ENCODE measurements at places on chromosomes 11 and 22.
A peak's percentile ranks its signal among the peaks of the same experiment; 100 is the strongest.

GRCh38 chr11:88950975-88951374, 114.8 kb downstream of the GRM5 start:
- DNase-seq = no peak

GRCh38 chr11:68312117-68312779, at the start of gene LRP5:
Gene LRP5 (plus strand): TSS chr11:68312591. CDS start chr11:68312715, 124 bp downstream.
- DNase-seq = peak; percentile 48

DNA sequence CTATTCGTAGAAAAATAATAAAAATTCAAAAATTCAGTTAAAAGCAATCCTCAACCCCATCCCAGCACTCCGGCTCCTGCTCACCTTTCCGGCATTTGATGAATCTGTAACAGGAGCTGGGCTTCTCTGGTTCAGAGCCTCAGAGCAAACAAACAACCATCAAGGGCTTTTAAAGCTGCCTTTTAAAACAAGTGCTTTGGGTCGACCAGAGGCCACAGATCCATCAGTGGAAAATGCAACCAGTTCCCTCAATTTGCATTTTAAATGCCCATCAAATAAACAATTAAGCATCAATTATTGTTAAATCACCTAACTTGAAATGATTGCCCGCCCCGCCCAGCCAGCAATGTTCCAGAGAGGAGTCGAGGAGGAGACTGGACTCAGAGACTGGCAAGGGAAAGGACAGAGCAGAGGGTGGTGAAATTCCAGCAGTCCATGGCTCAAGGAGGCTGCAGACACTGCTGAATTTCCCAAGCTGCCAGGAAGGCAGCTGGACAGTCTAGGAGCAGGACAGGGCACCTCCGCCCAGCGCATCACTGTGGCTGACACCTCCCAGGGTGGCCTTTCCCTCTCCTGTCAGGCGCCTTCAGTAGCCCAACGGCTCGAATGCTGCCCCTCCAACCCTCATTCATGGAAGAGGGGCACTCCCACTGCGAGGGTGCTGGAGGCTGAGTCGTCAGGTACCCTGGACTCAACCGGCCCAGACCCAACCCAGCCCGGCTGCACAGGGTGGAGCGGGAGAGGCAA, 7.5 kb downstream of the FXYD6 start:
- DNase-seq = no peak

- peak; percentile 51 for DNase-seq
These were observed at the start of gene PAX6 for GRCh38 chr11:31810779-31811647. Gene PAX6 (minus strand): TSS chr11:31811322. CDS start chr11:31806411, 4,911 bp downstream.

DNA sequence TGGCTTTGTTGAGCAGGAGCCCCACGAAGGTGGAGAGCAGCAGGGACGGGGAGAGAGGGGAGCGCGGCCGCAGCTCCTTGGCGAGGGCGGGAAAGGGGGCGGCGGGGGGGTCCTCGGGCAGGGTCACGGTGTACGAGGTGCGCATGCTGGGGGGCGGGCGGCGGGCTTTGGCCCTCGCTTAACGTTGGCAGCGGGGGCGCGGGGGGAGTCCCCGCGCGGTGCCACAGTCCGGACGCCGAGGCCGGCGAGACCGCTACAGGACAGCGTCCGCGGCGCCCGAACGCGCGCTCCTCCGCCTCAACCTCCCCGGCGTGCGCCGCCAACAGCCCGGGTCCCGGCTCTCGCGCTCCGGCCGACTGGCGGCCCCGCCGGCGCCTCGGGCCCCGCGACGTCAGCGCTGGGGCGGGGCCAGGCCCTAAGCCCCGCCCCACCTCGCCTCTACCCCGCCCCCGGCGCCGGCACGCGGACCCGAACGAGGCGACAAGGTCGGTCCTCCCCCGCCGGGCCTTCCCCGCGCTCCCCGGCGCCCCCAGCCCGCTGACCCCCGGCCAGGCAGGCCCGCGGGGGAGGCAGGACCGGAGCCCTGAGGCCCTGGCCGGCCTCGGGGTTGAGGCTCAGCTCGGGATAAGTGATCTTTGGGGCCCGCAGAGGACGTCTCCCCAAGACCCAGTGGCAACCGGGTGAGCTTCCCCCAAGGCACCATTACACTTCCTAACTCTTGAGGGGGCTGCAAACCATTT, 17.5 kb downstream of the USP2 start:
- DNase-seq = peak; percentile 61

DNA sequence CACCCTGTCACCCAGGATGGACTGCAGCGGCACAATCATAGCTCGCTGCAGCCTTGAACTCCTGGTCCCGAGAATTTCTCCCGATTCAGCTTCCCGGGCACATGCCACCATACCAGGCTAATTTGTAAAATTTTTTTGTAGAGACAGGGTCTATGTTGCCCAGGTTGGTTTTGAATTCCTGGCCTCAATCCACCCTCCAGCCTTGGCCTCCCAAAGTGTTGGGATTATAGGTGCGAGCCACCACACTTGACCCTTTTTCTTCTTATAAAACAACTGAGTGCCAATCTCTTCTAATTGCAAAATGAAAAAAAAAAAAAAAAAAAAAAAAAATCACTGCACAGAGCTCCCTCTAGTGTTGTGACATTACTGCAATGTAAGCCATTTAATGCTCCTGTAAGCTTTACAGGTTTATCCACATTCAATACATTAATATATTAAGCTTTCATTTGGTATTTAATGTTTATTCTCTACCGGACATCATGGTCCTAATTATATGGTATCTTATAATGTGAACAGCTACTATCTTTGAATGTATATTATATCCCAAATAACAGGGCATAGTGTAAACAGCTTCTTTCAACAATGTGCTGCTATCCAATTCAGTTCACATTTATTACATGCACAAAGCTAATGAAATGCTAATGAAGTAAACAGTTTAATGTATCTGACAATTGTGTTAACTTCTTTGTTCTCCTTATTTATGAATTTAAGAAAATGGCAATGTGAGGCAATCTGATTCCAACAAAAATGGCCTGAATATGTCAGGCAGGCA, 44.6 kb downstream of the COPB1 start:
- peak; percentile 37 for DNase-seq

GRCh38 chr11:72263361-72263760, 19.4 kb upstream of the PHOX2A start:
- DNase-seq = no peak

DNA sequence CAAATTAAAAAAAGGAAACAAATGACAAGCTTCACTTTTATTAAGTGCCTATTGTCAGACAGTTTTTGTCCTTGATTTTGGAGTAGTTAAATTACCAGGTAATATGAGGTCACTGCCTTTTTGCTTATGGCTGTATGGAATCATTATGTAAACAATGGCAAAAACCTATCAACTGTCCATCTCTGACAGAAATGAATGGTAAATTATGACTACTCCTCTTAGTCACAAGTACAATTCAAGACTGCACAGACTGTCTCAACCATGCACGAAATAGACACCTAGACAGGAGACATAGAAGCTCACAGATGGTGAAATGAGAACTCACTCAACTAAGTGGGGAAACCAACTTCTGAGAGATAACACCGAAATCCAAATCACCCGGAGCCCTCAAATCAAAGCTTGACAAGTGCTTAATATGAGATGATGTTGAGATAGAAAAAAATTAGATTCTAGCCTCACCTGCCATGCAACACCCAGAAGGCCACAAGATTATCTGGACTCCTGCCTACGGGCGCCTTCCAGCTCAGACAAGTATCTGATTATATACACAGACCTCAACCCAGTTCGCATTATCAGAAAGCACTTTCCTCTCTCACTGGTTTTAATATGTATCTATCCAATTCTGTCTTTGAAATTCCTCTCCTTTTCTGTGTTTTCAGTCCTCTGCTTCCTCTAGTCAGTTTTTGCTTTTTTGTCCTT, 199.3 kb downstream of the CADM1 start:
- no peak for DNase-seq

GRCh38 chr11:62853279-62853965, 14.0 kb upstream of the WDR74 start:
- DNase-seq = no peak

DNA sequence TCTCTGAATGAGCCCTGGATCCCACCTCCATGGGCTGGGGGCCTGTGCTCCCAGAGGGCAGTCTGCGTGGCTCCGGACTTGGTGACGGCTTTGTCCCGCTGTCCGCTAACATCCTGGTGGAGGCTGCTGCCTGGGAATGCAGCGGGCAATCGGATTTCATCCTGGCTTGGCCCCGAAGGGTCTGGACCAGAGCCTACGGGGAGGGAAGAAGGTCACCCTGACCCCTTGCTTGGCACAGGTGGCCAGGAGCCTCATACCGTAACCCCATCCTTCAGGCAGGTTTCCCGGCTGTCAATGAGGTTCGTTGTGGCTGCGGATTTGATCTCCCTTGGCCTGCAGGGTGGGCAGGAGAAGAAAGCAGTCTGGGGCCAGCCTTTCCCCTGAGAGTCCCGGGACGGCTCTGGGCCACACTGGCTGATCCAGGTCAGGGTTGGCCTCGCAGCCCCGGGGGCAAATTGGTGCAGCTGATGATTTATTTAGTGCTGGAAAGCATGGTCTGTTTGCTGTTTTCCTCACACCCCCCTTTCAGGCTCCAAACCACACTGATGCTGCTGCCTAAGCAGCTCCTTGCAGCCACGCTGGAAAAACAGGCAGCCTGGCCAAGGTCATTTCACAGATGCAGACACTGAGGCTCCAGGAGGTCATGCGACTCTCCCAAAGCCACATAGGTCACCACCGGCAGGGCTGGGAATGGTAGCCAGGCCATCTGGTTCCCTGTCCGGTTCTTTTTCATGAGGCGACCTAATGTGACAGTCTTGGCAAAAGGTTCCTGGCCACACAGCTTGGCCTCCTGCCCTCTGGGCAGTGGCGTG, 15.0 kb downstream of the PRDM11 start:
- no peak for DNase-seq

GRCh38 chr11:12949453-12949852, 59.7 kb upstream of the RASSF10 start:
- no peak for DNase-seq

GRCh38 chr11:17258670-17259069, 17.9 kb upstream of the NUCB2 start:
- DNase-seq = no peak

DNA sequence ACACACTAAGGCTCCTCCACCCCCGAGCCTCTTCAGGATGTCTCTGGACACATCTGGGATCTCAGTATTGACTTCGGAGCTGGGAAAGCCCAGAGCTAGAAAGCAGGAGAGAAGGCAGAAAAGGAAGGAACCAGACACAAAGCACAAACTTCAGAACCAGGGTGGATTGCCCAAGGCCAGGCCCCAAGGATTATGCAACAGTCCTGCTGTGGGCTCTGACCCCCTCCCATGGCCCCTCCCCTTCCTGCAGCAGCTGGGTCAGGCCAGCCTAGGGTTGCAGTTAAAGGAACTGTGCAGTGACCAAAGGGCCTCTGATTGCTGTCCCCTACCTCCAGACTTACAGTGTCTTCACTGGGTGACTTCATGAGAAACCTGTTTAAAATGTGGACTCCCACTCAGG, 5.3 kb downstream of the KCNE3 start:
- DNase-seq = no peak

DNA sequence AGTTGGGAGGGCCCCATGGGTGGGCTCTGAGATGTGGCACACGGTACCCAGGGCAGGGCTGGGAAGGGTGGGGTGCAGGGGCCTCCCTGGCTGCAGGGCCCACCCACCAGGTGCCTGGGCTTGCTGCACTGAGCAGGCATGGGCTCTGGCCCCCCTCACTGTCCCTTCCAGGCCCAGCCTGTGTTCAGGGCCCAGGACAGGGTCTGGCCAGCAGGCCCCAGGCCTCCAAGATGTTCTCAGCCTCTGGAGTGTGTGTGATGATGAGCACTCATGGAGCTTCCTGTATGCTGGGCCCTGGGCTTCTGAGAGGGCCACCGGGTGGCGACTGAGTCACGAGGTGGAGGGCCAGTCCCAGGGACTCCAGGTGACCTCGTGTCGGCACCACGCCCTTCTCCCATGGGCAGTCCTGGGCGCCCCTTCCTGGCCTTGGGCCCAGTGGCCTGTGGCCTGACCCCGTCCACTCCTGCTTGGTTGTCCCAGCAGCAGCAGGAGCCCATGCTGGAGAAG, 55.9 kb upstream of the CCDC188 start:
- DNase-seq = no peak

GRCh38 chr22:29369460-29369859, 18.9 kb downstream of the AP1B1 start:
- DNase-seq = no peak

DNA sequence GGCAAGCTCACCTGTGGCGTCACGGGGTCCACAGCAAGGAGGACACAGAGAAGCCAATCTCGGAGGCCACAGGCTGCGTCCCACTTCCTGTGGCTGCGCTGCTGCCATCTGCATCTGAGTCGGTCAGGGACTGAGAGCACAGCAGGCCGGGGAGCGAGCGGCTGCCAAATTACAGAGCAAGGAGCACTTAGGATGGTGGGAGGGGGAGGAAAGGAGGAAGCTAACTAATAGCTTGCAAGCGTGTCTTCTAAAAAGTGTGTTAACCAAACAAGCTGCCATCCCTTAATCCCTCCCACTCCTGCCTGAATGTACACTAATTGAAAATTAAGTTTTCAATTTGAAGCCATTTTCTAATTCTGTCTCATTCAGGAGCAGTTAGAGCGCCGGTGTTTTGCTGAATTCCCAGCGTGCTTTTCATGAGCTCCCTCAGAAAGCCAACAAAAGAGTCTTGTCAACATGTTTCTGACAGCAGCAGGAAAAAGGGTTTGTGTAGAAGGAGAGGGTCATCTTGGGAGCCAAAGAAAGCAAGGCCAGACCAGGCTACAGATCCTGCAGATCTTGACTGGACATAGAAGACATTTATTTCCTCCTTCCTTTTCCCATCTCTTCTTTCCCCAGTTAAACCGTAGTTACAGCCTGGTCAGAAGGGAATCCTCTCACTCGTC, 42.4 kb upstream of the API5 start:
- DNase-seq = no peak

GRCh38 chr11:2325719-2326118, 23.9 kb downstream of the TSPAN32 start:
- peak; percentile 48 for DNase-seq

DNA sequence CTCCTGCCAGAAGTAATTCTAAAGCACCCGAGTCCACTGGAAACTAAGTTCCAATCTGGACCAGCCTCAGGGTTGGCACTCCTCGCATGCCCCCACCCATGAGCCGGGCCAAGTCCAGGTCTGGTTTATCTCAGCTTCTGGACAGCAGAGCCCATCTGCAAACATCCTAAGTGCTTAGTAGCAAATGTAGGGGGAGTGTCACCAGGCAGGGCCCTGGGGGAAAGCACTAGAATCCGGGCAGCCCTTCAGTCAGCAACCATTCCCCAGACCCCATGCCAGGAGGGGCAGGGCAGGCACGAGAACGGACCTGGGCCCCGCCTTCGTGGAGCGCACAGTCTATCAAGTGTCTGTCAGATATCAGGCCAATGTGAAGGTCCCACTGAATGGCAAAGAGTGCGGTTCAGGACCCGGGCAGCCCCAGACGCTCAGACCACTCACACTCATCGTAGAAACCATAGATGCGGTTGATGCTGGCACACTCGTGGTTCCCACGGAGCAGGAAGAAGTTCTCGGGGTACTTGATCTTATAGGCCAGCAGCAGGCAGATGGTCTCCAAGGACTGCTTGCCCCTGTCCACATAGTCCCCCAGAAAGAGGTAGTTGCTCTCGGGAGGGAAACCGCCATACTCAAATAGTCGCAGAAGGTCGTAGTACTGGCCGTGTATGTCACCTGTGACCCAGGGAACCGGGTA, 1.3 kb downstream of the PPP1CA start:
- DNase-seq = no peak

DNA sequence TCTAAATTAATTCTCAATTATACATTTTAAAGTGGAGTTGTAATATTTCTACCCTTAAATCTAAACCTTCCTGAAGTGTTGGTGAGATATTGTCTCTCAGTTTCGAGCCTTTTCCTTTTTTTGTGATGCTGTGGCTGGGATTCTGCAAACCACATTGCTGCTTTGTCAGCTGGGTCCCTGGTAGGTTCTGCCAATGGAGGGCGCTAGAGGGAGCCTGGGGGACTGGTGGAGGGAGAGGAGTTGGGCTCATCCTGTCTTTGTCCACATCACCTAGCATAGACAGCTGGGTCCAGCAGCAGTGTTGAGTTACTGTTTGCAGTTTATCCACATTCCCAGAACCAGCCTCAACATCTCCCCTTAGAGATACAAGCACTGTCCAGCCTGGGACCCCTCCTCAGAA, 41.0 kb downstream of the TRAF6 start:
- no peak for DNase-seq

All from RWPE1 (cell line).